ENCODE measurements at places on chromosomes 3 and 15.

DNA sequence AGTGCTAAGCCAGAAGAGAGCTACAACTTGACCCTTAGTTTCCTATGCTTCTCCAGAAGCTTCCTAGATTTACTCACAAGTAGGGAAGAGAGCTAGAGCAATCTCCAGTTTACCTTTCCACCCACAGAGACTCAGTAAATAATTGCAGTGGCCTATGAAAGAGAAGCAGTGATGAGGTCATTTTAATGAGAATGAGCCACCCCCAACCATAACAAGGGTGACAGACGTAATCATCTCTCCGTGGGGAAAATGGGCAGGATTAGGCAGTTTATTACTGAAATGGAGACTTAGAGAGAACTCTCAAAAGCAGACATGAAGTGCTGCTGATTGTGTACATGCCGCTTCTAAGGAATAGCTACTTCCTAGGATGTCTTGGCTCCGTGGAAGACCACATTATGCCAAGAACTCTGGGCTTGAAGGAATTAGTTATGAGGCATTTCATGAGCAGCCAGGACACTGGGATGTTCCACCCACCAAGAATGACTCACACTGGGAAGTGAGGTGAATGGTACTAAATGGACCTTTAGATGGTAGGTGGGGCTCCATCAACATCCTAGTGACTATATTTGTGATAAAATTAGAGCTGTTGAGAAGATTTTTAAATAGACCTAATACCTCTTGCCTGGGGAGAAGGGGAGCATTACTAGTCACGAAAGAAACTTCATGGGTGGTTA is 160.9 kb downstream of the EDEM1 start:
- DNase-seq = no peak

- DNase-seq = no peak
Measured at GRCh38 chr15:92959219-92959618, 59.1 kb downstream of the CHD2 start.

- no peak for DNase-seq
Measured at GRCh38 chr15:30824518-30825195, 79.1 kb upstream of the FAN1 start.

DNA sequence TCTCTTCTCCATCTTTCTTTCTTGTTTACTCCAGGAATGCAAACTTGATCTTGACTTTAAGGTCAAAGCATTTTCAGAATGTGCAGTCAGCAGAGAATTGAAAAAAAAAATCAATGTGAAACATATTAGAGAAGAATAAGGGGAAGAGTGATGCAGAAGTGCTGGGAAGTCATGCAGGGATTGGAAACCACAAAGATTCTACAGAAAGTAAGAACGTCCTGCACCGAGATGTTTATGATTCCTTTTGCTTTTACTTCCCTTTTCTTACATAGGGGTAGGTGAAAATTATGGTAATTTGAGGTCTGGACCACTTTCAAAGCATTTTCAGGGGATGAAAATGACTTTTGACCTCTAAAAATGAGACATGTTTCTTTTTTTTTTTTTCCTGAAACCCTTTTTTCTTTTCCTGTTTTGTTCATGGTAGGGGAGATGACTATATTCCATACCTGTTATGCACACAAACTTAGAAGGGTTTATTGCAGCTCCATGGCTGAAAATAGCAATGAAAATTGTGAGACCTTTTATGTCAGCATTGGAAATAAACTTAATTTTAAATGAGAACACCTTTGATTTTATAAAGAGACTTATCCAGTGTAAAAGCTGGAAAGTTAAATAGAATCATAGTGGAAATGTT is 623.5 kb upstream of the TBL1XR1 start:
- DNase-seq = no peak

DNA sequence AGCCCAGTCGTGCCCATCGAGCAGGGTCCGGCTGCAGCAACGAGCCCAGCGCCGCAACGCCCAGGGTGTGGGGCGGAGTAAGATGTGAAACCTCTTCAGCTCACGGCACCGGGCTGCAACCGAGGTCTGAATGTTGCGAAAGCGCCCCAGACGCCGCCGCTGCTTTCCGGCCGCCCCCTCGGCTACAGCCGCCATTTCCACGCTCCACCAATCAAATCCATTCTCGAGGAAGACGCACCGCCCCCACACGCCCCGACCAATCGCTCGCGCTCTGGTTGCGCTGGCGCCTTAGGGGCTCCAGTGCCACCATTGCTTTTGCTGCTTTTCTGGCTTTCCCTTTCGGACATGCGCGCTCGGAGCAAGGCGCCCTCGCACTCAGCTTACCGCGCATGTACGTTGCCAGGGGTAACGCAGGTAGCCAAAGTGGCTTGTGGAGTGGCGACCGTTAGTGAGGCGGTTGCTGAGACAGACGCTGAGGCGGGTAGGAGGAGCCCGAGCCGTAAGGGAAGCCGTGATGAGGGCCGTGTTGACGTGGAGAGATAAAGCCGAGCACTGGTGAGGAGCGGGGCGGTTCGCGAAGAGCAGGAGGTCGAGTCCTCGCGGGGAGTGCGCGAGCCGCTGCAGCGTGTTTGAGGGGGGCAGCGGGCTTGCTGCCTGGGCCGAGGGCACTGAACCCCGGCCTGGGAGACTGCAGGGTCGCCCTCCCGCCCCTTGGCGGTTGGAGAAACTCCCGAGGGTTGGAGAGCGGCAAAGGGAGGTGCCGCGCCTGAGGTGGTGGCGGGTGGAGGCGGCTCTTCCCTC is at the start of the genes IFT122 and MBD4:
IFT122 (plus strand) TSS at position 408 of the 801 bp plus-strand sequence; CDS start at position 515, 107 bp downstream.
MBD4 (minus strand) TSS at position 132 of the 801 bp plus-strand sequence; CDS start at position 17, 115 bp downstream.
- DNase-seq = peak; percentile 97

DNA sequence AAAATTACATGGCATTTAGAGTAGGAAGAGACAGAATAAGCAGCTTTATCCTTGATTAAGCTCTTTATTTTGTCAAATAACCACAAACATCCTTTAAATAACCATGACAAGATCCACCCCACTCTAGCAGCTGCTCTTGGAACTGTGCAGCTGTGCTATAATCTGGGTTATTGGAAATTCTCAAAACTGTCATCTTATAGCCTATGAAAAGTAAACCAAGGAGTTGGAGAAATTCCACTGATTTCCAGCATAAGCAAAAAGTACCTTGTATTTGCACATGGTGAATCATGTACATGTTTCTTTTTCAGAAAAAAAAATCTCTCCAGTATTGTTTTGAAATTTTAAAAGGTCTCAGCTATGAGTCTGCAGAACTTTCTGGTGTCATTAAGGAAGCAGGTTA is 88.8 kb upstream of the ABI3BP start:
- no peak for DNase-seq

GRCh38 chr3:23735062-23735461 is 70.7 kb upstream of the UBE2E1 start:
- DNase-seq = no peak

Measured in T-helper 1 cell (primary cell).